Body of pancreas (tissue), 4 donors: ENCODE measurements at places on chromosomes 3 and 15. TPM values are rescaled to one million over a fixed set of nuclear protein-coding genes. Genes with fewer than 3 reads are reported as not detected.

GRCh38 chr3:179093807-179094206 lies 22.2 kb upstream of the ZMAT3 start:
- DNase-seq, result no peak

GRCh38 chr3:131503320-131503635 lies 507 bp upstream of the MRPL3 start:
- DNase-seq, result no peak

DNA sequence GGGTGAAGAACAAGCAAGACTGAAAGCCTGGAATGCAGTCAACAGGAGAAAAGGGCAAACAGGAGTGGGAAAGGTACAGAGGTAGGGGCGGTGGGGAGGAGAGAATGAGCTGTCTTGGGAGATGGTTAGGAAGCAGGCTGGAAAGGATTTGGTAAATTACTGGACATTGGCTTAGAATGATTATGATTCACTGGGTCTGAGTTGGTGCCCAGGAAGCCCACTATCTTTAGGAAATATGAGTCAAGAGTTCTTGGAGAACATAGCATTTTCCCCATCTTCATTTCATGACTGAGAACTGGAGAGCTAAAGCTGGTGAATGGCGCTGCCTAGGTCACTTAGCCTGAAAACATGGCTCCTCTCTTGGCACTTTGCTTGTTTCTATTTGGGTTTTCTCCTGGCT lies 74.7 kb upstream of the C3orf80 start:
- no peak for DNase-seq

- no peak for DNase-seq
Measured at GRCh38 chr15:74432271-74432967, 1.3 kb downstream of the SEMA7A start.

SHISA5 gene
- 46.5 TPM for total RNA-seq
